Frontal cortex (tissue), 4 donors: ENCODE measurements at places on chromosomes 12 and 14. TPM values are rescaled to one million over a fixed set of nuclear protein-coding genes. Genes with fewer than 3 reads are reported as not detected.

Gene TRPV4
- total RNA-seq: not detected

Gene ACSM4
- not detected for total RNA-seq

Gene LHX5
- 0.41 TPM for total RNA-seq

Gene RITA1
- 10.2 TPM for total RNA-seq

Gene KRT4
- not detected for total RNA-seq

Gene AMN
- total RNA-seq: under 0.01 TPM

Gene PROX2
- not detected for total RNA-seq

Gene HCAR2
- under 0.01 TPM for total RNA-seq

Gene HCAR3
- total RNA-seq: not detected

GRCh38 chr12:130552483-130552996 is 163.6 kb downstream of the RIMBP2 start:
- DNase-seq: no peak

- no peak for DNase-seq
Observed at GRCh38 chr14:104313674-104314073, 175.3 kb downstream of the KIF26A start.

DNA sequence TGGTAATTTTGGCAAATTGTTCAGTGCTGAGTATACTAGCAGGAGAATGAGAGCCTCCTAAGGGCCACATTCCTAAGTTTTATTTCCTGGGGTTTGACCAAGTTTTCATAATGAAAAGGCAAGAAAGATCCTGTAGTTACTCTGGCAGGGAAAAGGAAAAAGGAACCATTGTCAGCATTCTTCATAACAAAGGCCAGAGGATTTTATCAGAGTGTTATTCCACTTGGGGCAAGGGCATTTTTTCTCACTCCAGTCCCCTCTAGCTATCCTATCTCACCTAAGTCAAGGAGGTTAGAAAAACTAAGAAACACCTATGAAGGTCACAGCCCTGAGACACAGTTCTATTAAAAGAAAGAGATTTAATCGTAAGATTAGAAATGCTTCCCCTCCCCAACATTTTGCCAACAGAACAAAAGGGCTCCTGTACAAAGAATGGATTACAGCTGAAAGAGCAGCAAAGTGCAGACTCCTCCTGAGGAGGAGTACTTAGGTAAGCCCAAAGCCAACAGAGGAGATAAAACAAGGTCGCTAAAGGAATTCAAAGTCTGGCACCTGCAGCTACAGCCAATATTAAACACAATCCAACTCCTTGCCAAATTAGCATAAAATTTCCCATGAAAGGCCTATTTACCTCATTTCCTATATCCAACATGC is 162.4 kb downstream of the GALC start:
- DNase-seq: no peak

DNA sequence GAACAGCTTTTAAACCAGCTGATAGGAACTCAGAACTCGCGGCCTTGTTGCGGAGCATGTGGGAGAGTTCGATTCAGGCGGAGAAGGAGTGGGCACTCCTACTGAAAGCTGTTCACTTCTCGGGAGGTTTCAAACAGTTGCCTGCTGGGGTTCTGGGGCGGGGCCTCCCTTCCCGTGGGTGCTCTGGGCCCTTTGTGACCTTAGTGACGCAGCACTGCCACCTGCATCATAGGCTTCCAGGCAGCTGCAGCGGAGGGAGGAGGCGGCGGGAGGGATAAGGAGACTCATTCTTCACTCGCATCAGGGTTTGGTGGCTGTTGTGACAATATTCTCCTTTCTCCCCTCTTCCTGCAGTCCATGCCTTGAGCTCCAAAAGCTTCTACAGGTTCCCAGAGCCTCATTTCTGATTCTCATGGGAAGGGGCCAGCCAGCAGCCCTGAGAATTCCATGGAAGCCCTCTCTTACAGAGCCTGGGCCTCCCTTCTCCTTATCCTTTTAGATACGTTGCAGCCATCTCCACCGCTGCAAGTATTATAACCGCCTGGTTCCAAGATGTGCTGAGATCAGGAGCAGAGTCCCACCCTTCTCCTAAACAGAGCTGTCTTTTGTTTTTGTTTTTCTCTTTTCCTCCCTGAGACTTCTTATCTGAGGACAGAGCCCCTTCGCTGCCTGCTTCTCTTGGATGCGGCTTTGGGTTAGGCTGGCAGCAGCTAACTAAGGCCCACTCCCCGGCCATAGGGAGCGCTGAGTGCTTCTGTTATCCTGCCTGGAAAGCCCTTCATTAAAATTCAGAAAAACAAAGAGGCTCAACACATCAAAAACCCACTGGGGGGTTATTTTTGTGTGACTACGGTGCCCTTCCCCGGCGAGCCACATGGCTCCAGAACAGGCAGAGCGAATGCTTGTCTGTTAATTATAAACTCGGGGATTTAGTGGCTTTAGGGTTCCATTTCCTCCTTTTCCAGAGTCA is 67.6 kb upstream of the GPATCH2L start:
- DNase-seq: no peak

GRCh38 chr12:51822956-51823355 is 25.6 kb downstream of the FIGNL2 start:
- DNase-seq: no peak

- DNase-seq: no peak
Observed at GRCh38 chr12:32695787-32696186, 16.7 kb downstream of the DNM1L start.
